ENCODE measurements at places on chromosomes 6 and 20.

- no peak for DNase-seq
These were observed 670.5 kb upstream of the IMPG1 start for GRCh38 chr6:76742919-76743318.

DNA sequence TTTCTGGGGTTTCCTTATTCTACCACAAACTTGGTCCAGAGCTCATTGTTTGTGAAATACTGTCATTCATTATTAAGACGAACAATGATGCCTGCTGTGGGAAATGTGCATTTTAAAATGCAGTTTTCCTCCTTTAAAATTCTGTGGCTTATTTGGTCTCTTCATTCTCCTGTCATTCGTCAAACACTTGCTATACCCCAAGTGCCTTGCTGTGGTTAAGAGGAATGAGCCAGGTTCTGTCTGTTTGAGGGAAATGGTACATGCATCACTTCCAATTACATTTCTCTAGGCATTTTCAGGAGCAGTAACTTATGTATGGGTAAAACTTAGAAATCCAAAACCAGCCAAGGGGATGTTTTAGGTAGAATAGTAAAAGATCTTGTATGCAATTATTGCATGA, 1087.7 kb downstream of the KIF16B start:
- DNase-seq, result no peak

DNA sequence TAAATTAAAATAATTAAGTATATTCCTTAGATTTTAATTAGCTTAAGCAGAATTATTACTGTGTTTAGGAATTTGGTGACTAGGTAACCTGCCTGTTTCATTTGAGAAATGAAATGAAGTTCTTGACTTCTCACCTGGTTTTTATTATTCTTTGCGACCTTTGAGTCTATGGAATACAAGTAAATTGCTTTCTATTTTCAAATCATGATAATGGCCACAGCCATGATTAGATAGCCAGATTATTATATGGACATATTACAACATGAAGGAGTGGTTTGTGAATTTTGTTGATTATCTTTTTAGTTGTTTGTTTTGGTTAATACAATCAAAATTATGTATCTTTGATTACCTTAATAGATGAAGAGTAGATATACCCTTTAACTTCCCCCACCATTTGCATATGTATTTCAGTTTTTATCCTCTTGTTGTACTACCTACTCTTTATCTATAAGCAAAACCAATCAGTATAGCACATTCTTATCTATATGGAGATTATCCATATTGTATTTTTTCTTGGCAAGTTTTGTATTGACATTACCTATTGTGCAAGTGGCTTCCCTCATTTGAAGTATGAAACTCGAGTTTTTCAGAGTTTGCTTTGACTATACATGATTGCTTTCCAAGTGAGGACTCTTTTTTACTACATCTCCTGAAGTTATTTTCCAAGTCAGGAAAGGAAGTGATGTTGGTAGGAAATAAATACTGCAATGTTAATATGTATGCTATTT, 47.9 kb downstream of the CD2AP start:
- DNase-seq, result no peak

DNA sequence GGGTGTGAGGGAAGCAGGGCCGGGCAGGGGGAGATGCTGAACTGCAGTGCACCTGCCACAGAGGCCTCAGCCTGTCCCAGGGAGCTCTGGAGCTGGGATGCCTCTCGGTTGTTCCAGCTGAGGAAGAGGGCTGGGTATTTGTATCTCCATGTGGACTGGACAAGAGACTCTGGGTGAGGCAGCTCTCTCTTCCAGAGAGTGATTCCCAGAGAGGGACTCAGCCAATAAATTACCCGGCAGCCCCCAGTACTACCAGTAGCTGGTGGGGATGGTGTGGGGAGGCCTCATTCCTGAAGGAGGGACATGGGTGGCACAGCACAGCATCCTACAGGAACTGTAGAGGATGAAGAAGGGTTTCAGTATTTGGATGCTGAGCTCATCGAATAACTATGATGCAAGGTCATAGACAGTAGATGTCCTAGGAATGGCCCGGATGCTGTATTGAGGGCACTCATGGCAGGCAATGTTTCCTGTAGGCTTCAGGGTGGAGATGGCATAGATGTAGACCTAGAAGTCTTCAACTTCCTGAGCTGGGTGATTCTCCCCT, 1.4 kb downstream of the FGD2 start:
- no peak for DNase-seq

DNA sequence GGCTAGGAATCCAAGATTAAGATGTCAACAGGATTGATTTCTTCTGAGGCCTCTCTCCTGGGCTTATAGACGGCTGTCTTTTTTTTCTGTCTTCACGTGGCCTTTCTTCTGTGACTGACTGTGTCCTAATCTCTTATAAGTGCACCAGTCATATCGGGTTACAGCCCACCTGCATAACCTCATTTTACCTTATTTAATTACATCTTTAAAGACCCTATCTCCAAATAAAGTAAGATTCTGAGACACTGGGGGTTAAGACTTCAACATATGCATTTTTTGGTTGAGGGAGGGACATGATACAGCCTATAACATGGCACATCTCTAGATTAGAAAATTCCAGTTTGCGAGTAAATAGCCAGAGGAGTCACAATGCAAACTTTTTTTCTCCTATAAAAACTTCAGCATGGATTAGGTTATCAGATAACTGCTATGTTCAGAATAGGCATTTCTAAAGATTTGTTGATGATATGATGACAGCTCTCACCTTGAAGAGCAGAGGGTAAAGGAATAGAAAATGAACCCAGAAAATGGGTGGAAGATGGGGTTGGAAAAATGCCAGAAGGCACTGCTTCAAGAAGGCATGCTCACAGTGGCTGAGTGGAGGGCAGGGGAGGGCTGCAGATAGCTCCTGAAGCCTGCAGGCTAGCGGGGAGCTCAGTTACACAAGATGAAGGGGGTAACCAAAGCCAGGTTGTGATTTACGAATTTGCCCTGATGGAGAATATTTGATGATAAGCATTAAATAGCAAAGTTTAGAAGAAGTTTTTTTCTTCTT, 8.7 kb upstream of the PDE7B start:
- no peak for DNase-seq

DNA sequence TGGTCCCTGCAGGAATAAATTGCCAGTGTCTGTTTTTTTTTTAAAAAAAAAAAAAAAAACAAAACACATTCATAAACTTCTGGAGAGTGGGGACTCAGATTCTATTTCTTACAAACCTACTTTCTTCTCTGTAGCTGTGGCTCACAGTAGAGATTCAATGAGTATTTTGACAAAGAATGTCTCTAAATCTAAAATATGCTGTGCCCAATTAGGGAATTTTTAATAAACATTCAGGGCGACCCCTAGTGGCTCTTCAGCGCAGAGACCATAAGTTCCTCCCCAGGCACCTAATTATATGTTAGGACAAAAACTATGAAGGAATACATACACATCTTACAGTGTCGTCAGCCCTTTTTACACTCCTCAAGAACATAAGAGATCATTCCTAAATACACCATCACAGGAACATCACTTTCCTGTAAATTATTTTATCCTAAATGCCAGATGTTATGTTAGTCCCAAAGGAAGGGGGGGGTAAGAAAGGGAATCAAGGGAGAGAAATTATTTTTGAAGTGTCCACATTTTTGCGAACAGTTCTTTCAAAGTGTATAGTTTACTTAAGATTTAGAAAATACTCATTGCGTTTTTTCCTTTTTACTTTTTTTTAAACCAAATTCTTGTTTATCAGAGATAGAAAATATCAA, 21.8 kb upstream of the NAA20 start:
- DNase-seq, result no peak

DNA sequence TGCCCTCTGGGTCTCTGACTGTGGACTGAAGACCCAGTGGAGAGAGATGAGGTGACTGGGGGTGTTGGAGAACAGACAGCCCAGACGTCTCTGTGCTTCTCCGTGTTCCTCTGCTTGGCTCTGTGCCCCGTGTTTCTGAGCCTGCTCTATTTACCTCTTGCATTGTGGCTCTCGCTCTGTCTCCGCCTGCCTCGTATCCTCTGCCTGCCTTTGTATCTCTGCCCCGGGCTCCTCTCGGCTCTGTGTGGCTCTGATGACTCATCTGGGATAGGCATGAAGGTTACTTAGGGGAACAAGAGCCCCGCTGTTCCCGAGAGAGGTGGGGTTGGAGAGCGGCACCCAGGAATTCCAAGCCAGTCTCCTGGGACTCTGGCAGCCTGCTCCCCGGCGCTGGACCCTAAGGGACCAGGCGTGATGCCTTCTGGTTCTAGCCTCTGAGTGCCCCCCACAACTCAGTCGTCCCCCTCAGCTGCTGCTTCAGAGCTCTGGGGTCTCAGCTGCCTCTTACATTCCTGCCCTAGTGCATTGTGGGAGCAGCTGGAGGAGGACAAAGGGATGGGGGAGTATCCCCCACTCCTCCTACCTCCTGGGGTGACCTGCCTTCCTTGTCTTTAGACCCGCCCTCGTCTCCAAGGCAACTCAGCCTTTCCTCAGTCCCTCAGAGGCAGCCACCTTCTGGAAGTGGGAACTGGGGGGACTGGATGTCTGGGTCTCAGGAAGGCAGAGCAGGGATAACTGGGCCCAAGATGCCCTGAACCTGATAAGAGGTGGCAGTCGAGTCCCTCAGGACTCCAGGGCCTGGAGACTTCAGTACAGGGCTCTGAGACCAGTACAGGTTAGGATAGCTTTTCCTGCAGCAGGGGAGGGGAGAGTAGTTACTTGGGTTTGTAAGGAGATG, 1.9 kb downstream of the DDR1 start:
- no peak for DNase-seq

- no peak for DNase-seq
These were observed 213.7 kb downstream of the HTR1B start for GRCh38 chr6:77249560-77249959.

- no peak for DNase-seq
These were observed 402.7 kb downstream of the TAF4 start for GRCh38 chr20:61662968-61663331.

DNA sequence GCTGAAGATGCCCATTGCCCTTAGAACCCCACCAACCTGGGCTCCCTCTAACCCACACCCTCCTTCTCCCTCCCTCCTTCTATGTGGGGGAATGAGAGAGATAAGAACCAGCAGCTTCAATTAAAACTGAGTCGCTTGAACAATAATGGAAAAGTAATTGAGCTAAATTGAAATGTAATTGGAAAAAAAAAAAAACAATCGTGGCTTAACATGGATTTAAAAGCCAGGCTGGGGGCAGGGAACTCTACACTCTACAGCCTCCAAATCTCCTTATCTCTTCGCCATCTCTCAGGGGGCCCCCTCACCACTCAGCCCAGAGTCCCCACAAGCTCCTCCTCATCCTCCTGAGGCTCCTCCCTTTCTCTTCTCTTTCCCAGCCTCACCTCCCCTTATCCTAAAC, 83.2 kb downstream of the MDGA1 start:
- DNase-seq, result no peak

- no peak for DNase-seq
These were observed 21.4 kb upstream of the AKIRIN2 start for GRCh38 chr6:87723170-87724078.

DNA sequence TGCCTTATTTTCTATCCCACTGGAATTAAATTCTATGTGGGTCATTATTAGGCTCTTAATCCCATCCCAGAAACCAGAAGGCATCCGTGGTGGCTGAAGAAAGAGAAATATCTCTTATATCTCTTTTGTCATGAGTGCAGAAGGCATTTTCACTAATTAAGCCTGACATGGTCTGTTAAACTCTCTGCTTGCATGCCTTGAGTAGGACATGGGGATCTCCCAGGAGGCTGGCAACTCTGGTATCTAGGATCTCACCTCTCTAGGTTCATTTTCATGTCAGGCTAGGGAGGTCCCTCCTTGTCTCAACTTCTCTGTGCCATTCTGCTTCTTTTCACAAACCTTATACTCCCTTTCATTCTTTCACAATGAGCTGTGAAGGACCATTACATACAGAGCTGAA, 25.3 kb upstream of the GPR63 start:
- DNase-seq, result no peak

- DNase-seq, result no peak
These were observed 26.8 kb upstream of the BCAS1 start for GRCh38 chr20:54097236-54097529.

Data from stimulated activated naive B cell treated with anti-CD40 and anti-IgM and Interleukin-4, amounts not matched to agents 10 μg/mL and 1 μg/mL and 100 μg/mL, for 72 hours (primary cell).